ENCODE measurements at places on chromosomes 12 and 14.

GRCh38 chr12:66014818-66015217 lies 115.7 kb downstream of the LLPH start:
- no peak for DNase-seq

- no peak for DNase-seq
Measured at GRCh38 chr12:130994821-130995375, 41.2 kb downstream of the ADGRD1 start.

- DNase-seq: no peak
Measured at GRCh38 chr12:57001448-57001906, 4.9 kb downstream of the ZBTB39 start.

DNA sequence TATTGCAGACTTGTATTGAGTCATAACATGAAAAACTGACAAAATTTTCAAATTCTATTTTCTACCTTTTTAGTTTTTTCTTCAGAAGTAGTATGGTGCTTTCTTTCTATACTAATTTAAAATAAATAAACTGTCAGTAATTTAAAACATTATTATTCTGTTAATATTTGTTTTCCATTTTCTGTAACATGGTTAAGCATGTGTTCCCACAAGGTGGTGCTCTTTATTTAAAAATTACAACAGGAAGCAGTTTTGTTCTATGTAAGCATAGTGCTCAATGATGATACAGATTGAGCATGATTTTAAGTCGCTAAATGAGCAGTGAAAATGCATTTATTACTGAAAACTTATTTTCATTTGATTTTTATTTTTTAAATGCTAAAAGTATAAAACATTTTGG lies 114.6 kb downstream of the PPFIA2 start:
- DNase-seq: peak; percentile 58

DNA sequence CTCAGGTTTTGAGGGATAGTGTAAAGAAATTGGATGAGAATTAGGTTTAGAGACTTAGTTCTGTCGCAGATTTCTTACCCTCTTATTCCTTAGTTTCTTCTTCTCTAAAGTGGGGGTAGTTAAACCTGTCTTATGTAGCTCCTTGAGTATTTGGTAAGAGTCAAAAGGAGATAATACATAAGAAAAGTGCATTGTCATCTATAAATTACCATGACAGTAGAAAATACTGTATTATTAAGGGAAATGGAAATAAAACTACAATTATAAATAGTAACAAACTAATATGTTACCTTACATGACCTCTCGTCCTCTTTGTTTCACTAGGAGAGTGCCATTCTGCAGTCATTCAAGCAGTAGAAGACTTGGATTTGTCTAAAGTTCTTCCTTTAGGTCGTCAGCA lies 49.0 kb downstream of the UTP20 start:
- DNase-seq: no peak

DNA sequence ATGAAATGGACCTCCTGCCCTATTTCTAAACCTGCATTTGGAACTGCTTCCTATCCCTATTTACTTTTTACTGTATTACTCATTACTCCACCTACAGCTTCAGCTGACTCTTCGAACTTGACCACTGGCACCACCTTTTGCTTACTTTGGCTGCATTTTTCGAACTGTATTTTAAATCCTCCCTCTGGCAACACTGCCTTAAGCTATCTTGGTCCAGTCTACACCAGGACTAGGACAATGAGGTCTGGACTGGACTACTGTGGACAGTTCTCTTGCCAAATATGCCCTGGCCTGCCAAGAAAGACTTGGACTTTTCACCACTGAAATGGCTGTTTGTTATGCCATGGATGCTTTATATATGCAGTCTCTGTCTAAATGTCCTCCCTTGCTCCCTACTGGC lies 328.1 kb downstream of the BTG1 start:
- no peak for DNase-seq

DNA sequence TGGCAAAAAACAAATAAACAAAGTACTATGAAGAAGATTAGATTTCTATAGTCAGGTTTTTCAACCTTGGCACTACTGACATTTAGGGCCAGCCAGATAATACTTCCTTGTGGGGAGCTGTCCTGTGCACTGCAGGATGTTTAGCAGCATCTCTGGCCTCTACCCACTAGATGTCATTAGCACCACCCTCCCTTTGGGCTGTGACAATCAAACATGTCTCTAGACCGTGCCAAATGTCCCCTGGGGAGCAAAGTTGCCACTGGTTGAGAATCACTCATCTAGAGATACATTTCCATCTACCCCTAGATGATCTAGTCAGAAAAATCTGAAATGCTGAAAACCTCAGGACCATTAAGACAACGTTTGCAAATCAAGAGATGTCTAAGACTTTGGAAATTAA lies 29.9 kb downstream of the SRRM4 start:
- no peak for DNase-seq

DNA sequence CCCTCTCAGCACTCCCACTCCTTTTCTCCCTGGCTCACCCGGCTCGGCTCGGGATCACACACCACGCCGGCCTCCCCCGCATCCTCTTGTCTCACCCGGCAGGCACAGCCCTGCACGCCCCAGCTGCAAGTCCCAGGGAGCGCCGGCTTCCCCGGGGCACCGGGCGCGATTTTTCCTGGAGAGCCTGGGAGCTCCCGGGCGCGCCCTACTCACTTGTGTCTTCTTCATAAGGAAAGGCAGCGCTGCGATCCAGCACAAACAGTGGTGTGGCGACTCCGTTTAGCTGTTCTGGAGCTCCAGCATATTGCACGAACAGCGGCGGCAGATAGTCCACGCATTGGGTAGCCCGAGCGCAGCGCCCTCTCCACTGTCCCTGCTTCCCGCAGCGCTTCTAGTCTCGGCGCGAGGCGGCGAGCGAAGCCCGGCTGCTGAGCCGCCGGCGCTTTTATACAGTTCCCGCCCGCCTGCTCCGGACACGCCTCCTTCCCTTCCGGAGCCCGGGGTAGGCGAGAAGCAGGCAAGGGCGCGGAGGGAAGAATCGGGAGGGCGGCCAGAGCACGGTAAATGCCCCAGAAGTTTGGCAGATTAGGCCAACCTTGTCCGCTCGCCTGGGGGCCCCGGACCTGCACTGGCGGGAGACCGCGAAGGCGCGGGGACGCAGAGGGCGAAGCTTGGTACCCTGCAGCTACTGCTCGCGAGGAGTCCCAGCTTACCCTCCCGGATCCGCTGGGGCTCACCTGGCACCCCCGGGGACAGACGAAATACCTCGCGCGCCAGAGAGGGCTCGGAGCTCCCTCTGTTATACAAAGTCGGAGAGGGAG lies at the start of gene KITLG:
Gene KITLG, minus strand, starts transcription at position 421 of the 821 bp plus-strand sequence. Its CDS starts 193 bp downstream, at position 228.
- DNase-seq: peak; percentile 64

GRCh38 chr12:47110011-47110541 lies 30.3 kb upstream of the AMIGO2 start:
- no peak for DNase-seq

DNA sequence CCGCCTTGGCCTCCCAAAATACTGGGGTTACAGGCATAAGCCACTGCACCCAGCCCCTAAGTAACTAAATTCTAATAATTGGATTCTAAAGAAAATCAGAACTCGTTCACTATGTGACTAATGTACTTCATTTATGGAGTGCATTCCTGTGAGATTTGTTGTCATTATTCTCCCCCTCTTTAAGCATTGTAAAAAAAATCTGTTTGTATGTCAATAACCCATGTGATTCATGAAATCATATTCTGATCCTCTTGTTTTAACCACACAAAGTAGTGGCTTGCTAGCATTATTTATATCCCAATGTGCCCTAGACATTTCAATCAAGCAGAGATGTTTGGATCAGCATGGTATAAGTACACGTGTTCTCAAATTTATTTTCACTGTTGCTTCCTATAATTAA lies 78.2 kb upstream of the OSBPL8 start:
- no peak for DNase-seq

- no peak for DNase-seq
Measured at GRCh38 chr12:124191966-124192365, 102.9 kb upstream of the RFLNA start.

DNA sequence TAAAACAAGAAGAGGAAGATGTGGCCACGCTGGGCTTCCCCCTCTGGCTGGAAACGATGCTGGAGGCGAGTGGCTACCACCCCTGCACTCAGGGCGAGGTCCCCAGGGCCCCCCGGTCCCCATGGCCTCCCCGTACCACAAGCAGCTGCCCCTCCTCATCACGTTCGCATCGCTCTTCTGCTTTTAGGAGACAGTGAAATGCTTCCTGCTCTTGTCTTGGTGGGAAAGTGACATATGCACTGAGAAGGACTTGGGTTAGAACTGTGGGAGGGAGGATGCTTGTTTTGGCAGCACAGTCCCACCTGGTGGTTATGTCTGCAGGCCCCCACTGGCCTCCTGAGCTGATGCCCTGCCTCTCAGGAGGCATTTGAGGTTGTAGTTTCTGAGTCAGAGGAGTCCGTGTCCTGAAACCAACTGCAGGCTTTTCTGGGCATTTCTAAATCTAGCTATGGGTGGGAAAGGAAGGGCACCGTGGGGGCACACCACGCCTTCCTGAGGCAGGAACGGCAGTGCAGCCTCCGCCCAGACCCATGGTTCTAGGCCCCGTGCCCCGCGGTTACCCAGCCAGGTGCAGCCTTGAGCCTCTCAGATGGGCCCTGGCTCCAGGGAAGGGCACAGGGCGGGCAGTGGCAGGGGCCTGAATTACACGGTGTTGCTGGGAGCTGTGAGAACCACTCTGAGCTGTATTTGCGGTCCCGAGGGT lies 139.3 kb downstream of the ADGRD1 start:
- DNase-seq: no peak

DNA sequence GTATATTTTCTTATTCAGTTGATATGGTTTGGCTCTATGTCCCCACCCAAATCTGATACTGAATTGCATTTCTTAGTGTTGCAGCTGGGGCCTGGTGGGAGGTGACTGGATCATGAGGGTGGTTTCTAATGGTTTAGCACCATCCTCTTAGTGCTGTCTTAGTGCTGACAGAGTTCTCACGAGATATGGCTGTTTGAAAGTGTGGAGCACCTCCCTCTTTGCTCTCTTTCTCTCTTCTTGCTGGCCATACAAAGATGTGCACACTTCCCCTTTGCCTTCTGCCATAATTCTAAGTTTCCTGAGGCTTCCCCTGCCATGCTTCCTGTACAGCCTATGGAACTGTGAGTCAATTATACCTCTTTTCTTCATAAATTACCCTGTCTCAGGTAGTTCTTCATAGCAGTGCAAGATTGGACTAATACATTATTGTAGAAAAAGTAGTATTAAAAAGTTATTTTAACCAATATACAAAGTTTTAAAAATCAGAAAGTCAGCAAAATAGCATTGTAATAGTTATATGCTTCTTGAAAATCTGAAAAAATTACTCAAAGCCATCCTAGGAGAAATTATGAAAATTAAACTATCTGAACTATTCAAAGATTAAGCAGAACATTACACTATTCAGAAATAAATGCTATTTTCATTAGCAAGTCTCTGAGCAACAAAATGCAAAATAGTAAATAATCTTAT lies 84.1 kb downstream of the PPP1R12A start:
- no peak for DNase-seq

DNA sequence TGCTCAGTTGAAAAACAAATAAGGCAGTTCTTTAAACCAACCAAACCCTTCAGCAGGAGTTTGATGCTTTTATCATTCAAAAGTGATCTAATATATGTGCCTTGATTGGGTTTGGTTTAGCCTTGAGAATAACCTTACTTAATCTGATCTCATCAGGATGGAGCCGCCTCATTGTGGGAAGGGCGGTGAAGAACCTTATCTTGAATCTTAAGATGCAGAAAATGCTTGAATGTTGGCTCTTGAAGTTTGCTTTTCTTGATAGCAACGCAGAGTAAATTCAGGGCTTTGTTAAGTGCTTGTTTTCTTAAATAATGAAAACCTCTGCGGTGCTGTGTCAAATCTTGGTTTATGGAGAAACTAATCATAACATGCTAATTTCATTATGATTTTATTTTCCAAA lies 138.2 kb downstream of the MON2 start:
- DNase-seq: no peak

GRCh38 chr14:50085570-50086320 lies 30.6 kb downstream of the VCPKMT start:
- DNase-seq: no peak

DNA sequence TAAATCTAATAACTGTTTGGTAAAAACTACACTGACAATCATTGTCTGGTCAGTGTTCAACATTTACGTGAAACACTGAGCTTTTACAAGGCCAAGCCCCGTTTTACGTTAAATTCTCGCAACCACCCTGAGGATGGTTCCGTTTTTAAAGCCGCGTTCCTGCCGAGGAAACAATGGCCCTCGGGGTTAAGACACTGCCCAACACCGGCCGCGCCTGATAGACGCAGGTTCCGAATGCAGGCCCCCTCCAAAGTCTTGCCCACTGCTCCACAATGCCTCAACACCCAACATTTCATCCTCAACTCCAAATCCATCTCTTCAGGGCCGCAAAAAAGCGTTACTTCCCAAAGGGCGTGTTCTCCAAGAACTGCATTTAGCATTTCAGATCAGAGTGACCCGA lies 953 bp upstream of the SNRPF start:
- no peak for DNase-seq

GRCh38 chr12:12537421-12537820 lies 25.2 kb downstream of the DUSP16 start:
- no peak for DNase-seq

- no peak for DNase-seq
Measured at GRCh38 chr12:107318806-107319532, 225.6 kb upstream of the CRY1 start.

DNA sequence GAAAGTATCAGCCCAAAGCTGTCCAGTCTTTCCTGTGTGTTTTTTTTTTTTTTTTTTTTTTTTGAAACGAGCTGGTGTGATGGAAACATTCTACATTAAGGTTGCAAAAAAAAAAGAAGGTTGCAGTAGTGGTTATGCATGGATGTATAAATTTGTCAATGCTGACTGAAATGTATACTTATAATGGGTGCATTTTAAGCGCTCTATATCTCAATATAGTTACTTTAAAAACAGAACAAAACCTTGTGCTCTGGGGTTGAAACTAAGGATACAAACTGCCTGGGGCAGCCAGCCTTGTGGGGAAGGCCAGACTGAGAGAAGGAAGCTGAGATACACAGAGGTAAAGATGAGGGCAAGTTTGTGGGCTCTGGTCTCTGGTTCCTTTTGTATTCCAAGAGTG lies 87.3 kb upstream of the RMST start:
- no peak for DNase-seq

DNA sequence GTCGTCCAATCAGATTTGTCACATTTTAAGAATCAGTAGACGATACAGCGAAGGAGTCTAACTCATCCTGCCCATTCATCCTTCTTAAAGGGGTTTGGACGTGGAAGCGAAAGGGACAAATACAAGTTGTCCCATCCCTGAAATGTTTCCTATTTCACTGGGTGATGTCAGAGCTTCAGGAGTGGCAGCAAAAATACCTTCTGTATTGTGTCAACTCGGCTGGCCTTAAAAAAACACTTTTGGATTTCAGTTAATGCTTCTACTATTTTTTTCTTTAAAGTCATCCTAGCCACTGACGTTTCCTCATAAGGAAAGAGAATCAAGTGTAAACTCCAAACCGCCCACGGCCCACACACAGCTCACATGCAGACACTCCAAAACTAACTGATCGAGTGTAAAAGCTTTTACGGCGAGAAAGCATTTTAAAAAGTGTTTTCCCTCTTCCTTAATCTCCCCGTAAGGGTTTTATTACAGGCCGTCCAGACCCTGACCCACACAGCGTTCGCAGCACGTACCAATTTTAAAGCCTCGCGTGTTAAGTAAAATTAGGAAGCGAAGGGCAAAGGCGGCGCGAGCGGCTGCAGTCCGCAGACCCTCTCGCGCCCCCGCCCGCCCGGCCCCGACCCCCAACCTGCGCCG lies 593 bp downstream of the CFL2 start:
- no peak for DNase-seq

GRCh38 chr12:118034429-118035189 lies 18.1 kb downstream of the RFC5 start:
- no peak for DNase-seq

GRCh38 chr12:69987579-69988091 lies 162.6 kb downstream of the MYRFL start:
- no peak for DNase-seq
